ENCODE measurements at places on chromosomes 4 and X. TPM values are rescaled to one million over a fixed set of nuclear protein-coding genes. Genes with fewer than 3 reads are reported as not detected.

DNA sequence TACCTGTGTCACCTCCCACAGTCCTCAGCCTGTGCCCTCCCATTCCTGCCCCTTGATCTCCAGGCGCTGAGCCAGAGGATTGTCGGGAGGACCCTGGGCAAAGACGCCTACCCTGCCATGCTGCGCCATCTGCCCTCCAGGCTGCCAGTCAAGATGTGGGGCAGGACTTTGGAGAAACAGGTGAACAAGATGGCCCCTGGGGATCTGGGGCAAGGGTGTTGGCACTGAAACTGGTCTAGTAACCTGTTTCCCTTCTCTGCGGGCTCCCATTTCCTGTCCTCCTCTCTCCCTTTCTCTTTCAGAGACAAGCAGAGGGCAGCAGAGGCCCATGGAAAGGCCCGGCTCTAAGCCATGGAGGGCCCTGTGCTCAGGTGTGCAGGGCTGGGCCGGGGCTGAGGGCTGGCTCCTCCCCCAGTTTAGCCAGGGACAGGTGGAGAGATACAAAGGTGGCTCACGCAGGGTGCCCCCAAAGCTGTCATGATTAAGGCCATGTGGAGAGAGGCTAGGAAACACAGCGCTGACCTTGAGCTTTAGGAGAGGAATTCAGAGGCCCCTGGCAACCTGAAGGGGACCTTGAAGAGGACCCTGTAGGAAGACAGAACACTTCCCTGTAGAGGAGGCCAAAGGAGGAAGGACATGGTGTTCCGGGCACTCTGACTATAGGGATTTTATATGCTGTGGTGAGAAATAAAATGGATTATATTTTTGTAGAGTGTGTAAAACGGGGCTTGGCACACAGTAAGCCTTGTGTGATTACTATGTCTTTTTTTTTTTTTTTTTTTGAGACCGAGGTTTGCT, at the start of gene GLOD5:
Gene GLOD5 (plus strand): TSS at position 74 of the 798 bp plus-strand sequence. CDS start 44 bp downstream, at position 118.
- DNase-seq = no peak

- no peak for DNase-seq
These were observed 630 bp downstream of the SMARCA5 start for GRCh38 chr4:143514169-143514495.

- no peak for DNase-seq
These were observed 54.5 kb downstream of the CAMK2D start for GRCh38 chr4:113707048-113707447.

GRCh38 chr4:77145842-77146185, 11.2 kb upstream of the CCNG2 start:
- DNase-seq = no peak

DNA sequence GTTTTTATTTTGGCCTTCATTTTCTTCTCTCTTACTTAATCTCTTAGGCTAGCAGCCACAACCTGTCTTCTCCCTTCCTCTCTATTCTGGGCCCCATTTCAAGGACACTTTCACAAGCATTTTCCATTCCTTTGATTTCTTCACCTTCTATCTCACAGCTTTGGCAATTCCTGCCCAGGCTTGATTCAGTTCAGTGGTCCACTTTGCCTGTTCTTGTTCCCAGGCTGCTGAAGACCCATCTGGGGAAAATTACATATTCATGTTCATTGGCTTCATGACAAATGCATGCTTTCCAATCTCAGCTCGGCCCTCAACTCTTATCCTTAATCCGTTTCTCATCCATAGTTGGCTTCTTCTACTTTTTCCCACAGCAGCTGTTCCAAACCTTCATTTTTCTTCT, 38.7 kb upstream of the LPAR4 start:
- no peak for DNase-seq

- no peak for DNase-seq
These were observed 21.1 kb upstream of the HMX1 start for GRCh38 chr4:8892556-8893226.

GRCh38 chr4:94354474-94354896, 11.8 kb upstream of the HPGDS start:
- DNase-seq = no peak

GRCh38 chr4:121656269-121656641, 40.5 kb downstream of the ANXA5 start:
- peak; percentile 21 for DNase-seq

DNA sequence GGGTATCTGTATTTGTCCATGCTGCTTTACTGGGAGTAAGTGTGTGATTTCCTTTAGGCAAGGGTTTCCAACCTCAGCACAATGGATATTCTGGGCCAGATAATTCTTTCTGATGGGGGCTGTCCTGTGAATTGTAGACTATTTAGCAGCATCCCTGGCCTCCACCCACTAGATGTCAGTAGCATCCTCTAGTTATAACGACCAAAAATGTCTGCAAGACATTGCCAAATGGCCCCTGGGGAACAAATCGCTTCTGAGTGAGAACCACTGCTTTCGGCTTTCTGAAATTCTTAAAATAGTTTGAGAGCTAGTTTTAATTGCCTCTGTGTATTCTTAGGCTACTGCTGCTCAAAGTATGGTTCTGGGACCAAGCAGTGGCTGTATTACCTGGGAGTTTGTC, 81.2 kb upstream of the GPM6B start:
- DNase-seq = no peak

DNA sequence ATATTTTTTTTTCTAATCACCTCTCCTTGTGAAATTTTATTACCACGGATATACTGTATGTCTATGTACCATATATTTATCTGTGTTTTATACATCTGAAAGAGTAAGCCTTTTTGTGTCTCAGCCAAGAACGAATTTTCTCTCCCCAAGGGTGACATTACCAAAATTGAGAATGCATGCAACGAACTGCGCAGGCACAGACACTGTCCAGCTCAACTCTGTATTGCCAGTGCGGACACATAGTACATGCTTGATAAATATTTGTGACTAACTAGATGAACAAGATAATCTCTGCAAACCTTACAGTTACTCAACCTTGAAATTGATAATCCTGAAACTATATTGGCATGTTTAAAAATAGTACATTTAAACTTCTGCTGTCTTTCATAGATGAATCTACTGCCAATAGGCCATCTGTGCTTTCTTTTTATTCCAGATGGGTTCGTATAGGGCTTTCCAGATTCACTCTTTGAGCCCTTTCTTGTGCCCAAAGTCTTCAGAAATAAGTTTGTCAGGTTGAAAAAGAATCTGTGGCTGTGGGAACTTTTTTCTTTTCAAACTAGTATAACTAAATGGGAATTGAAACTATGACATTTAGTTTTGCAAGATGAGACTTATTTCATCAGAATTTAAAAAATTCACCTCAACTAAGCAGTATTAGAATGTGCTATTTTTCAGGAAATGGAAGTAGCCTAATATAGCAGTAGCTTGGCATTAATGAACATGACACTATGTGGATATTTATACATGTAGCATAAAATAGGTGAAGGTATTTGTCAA, 38.9 kb downstream of the DTHD1 start:
- DNase-seq = no peak

DNA sequence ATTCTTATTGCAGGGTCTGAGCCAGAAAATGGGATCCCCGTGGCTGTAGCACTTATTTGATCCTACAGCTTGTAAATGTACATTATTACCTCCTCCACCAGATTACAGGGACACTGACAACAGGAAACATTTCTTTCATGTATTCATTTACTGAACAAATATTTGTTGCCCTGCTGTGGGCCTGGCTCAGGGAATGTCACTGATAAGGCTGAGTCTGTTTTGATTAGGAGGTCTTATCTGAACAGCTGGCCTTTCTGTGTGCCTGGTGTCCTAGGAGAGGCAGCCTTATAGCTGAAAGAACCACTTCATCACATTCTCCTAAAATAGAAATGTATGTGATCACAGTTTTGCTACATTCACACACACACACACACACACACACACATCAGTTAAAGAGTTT, 45.5 kb upstream of the PROM1 start:
- DNase-seq = no peak

DNA sequence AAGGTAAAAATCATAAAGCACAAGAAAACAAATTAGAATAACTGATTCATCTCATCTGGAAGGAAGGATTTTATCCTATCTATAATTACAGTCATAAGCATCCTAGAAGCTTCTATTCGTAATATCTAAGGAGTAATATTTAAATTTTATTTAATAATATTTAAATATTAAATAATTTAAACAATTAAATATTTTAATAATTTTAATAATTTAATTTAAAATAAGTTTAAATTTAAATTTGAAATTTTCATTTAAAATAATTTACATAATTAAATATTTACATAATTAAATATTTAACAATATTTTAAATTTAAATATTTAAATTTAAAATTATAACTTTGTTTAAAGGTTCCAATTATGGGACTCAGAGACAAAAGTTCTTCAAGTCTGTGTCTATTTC, 127.5 kb upstream of the GK2 start:
- no peak for DNase-seq

GRCh38 chr4:128373628-128374027, 86.0 kb upstream of the PGRMC2 start:
- DNase-seq = no peak

DNA sequence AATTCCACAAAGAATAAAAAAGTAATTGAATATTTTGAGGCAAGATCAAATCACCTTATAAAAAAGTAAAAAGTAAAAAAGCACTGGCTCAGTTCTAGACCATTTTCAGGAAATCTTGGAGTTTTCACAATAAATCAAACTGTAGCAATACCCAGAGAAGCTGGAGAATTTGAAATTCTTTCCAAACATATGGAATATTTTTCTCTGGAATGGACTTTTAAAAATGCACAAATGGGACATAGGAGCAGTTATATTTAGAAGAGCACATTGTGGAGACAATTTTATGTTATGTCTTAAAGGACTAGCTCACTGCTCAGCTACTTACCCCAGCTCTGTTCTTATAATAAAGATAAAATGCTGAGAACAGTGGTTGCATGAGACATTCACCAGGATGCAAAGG, 211.9 kb upstream of the KIT start:
- DNase-seq = no peak

- no peak for DNase-seq
These were observed 108.0 kb upstream of the PCDH18 start for GRCh38 chr4:137640156-137640837.

- no peak for DNase-seq
These were observed 159.0 kb downstream of the LRBA start for GRCh38 chr4:150855981-150856510.

DNA sequence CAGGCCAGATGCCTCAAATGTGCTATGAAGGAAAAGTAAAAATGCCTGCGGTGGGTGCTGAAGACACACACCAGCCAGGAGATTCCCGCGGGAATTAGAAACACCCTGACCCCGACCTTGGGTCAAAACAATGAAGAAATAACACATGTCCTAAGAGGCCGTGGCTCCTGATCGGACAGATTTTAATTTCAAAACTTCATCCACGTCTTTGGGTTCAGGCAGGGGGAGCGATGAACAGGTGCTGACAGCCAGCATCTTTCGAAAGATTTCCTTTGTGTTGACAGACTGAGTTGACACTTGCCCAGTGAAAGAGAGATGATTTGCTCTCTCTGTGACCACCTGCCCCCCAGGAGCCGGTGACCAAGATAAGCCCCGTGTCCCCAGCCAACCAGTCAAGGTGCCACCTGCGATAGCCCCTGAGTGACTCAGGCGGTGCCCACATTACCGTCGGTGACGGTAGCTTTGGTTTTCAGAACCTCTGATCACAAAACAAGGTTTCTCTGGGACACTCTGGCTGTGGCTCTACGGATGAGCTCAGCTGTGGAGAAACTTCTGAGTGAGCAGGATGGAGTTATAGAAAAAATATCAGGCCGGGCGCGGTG, 11.0 kb upstream of the IL3RA start:
- no peak for DNase-seq

- DNase-seq = no peak
These were observed 120.0 kb downstream of the SH3RF1 start for GRCh38 chr4:169150806-169151205.

DNA sequence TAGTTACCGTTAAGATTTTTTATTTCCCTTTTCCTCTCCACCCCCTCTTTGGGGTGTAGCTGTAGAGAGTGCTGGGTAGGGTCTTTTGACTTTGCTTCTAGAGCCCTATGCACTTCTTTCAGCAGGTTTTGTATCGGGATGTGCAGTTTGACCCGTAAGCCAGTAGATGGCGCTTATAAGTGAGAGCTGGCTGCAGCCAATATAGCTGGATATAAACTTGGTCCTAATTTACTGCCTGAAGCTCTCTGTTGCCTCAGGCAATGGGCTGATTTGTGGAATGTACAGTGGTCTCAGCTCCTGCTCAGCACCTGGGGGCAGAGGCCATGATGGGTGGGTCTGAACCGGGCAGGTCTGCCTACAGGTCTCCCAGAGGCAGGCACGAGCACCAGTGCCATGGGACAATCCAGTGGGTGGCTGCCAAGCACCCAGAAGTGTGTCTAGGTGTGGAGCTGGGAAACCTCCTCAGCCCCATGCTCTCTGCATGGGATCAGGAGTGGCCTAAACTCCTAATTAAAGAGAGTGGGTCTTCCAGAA, 146.5 kb downstream of the SPANXN1 start:
- no peak for DNase-seq

- DNase-seq = no peak
These were observed 740.7 kb downstream of the FAM133A start for GRCh38 chrX:94414746-94415145.

DNA sequence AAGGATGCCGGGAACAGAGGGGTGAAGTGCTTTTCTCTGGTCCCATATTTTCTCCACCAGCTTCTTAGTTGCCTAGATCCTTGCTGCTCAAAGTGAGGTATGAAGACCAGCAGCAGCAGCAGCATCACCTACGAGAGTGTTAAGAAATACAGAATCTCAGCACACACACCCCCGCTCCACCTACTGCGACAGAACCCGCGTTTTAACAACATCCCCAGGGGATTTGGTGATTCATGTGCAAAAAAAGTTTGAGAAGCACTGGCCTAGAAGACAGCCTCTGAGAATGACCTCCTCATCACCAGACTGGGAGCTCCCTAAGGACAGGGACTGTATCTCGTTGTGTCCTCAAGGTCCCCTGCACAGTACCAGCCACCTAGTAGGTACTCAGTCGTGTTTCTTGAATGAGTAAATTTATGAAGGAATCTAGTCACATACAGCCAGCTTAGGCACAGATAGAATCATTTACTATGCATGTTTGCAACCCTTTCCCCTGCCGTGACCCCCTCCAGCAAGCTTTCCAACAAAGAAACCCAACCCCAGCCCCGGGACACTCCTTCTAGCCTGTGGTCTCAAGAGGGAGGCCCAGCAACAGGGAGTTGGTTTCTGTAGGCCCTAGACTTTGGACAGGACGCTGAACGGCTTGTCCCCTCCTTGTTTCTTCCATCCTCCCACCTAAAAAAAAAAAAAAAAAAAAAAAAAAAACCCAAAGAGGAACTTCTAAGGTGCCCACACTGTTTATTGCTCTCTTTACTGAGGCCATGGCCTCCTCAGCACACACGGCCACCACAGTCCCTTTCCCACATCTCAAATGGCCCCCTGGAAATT, 21.5 kb downstream of the RTL5 start:
- no peak for DNase-seq

GRCh38 chrX:38175139-38175538, 45.5 kb downstream of the SRPX start:
- DNase-seq = no peak

Gene ZFX
- 31.5 TPM for polyA plus RNA-seq

Gene MAGEA6
- not detected for polyA plus RNA-seq

Gene XAGE1B
- polyA plus RNA-seq = not detected

Gene ARHGAP36
- polyA plus RNA-seq = not detected

Gene SLC25A31
- polyA plus RNA-seq = not detected

Gene FAM241A
- polyA plus RNA-seq = 2.0 TPM

Gene ANXA10
- 0.17 TPM for polyA plus RNA-seq

Gene GABRQ
- 1.6 TPM for polyA plus RNA-seq

All from left renal pelvis (tissue), 4 donors.